Activated CD8-positive, alpha-beta memory T cell treated with anti-CD3 and anti-CD28 coated beads for 24 hours (primary cell): ENCODE measurements at places on chromosomes 5 and 9.

DNA sequence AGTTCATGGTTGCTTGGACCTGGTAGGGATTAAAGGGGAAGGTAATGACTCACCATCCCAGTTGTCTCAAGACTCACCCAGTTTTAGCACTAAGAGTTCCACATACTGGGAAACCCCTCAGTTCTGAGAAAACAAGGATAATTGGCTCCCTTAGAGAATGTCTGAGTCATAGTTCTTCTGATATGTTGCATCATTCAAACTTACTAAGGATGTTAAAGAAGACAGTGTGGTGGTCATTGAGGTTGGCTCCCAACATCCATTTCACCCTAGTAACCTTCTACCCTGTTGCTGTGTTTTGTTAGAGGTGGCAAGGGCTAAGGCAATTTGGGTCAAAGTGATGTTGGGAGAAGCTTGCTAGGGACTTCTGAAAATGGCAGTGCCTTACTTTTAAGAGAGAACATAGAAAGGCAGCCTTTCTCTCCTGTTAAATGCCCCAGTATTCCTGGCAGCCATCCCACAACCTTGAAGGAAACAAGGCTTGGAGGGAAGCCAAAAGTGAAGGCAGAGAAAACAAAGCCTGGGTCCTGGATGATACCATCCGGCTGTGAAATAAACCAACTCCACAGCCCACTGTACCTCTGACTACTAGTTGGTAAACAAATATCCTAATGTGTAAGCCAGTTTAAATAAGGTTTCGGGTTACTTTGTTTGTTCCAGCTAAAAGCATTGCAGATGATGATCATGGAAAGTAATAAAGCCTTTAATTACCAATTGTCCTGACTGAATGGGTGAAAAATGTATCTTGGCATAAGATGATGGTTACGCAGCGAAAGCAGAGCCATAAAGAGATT is 80.4 kb upstream of the ADAMTSL1 start:
- DNase-seq = no peak

DNA sequence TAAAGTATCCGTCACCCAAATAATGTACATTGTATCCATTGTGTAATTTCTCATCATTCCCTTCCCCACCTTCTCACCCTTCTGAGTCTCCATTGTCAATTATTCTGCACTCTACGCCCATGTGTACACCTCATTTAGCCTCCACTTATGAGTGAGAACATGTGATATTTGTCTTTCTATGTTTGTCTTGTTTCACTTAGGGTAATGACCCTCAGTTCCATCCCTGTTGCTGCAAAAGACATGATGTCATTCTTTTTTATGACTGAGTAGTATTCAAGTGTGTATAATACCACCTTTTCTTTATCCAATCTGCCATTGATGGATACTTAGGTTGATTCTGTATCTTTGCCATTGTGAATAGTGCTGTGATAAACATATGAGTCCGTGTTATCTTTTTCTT is 4.9 kb upstream of the SPATA31C2 start:
- no peak for DNase-seq

GRCh38 chr5:134141331-134142050 is 27.0 kb downstream of the TCF7 start:
- DNase-seq = peak; percentile 66

- DNase-seq = no peak
Measured at GRCh38 chr5:15927710-15928380, 251.7 kb downstream of the MARCHF11 start.

DNA sequence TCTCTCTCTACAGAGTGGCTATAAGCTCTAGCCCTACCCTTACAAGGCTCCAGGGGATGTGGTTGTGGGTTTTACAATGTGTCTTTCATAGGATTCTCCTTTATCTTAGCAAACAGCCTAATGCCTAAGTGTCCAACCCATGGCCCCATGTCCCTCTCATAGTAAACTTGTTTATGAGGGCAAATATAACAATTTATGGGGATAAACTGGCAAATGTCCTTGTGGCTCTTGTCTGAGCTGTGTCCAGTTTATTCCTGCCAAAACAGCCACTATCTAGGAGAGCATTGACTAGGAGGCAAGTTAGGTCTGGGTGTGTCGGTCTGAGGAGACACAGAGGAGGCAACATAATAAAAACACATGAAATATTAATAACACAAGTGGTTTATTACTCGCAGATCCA is 335.1 kb downstream of the IZUMO3 start:
- no peak for DNase-seq

DNA sequence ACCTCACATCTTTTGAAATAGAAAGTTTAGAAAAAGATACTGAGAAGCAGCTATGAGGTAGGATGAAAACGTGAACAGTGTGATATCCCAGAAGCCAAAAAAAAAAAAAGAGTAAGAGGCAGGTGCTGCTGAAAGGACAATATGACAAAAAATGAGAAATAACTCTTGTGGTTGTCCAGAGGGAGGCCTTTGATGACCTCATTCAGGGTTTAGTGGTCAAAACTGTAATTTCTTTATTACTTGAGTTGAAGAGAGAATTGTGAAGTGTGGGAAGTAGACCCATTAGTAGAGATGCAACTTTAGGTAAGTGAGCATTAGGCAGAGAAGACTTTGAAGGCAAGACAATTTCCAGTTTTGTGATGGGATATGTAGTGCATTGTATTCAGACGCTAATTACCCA is 1306.3 kb upstream of the ACO1 start:
- no peak for DNase-seq

GRCh38 chr9:72431036-72431435 is 66.0 kb upstream of the ZFAND5 start:
- DNase-seq = no peak
